ENCODE measurements at places on chromosomes 2 and 18.

- DNase-seq: no peak
Measured at GRCh38 chr2:45904267-45904945, 252.9 kb downstream of the PRKCE start.

GRCh38 chr2:153349603-153350002 lies 129.0 kb downstream of the RPRM start:
- DNase-seq: no peak

- no peak for DNase-seq
Measured at GRCh38 chr2:30375915-30376314, 71.1 kb upstream of the LCLAT1 start.

DNA sequence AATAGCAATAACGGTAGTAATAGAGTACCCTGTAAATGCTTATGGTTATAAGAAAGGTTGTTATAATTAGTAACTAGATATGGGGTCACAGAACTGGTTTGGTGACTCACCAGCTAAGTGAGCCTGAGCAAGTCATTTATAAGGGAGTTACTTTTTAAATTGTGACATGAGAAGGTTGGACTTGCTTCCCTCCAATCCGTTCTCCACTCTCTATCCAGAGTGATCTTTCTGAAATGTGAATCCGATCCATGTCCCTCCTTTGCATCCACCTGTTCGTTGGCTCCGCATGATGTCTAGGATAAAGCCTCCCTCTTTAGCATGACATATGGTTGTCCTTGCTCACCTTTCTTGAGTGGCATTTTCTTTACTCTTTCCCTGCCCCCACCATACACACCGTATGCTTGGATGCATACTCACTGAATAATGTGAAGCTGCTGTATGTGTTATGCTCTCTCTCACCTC lies 83.1 kb downstream of the CDC42EP3 start:
- DNase-seq: no peak

Data from SHP77 (cell line).